ENCODE measurements at places on chromosomes 5 and 9.

DNA sequence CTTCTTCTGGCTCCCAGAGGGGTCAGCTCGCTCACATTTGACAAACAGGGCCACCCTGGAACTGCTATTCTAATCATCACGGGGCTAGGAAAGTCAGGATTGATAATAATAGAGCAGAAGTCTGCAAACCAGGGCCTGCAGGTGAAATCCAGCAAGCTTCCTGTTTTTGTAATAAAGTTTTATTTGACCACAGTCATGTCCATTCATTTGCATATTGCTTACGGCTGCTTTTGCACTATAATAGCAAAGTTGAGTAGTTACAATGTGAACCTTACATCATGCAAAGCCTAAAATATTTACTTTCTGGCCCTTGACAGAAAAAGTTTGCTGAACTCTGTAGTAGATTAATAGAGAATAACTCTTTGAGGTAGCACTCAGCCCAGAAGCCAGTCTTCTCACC, 63.2 kb upstream of the CTXN3 start:
- DNase-seq, result no peak

DNA sequence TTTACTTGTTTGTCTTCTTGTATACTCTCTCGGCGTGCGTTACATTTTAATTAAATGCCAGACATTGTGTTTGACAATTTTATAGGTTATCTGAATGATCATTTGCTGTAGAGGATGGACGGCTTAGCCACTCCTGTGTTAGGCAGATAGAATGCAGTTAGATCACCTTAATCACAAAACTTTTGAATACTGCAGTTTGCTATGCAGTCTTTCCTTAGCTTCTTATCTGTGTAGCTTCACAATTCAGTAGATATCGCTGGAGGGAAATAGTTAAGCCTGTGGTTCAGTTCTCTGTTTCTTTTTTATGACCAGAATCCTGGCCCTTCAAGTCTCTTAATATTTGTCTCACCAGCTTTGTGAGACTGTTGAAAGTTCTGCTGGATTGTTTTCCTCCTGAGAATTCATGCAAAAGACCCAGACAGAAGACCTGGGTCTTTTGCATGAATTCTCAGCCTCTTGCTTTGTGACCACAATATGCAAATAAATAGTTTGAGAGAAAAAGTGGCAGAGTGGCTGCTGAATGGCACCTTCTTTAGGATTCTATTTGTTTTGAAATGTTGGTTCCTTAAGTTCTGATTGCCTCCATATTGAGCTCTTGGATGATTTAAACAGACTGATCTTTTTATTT, 40.2 kb downstream of the RASA1 start:
- no peak for DNase-seq

DNA sequence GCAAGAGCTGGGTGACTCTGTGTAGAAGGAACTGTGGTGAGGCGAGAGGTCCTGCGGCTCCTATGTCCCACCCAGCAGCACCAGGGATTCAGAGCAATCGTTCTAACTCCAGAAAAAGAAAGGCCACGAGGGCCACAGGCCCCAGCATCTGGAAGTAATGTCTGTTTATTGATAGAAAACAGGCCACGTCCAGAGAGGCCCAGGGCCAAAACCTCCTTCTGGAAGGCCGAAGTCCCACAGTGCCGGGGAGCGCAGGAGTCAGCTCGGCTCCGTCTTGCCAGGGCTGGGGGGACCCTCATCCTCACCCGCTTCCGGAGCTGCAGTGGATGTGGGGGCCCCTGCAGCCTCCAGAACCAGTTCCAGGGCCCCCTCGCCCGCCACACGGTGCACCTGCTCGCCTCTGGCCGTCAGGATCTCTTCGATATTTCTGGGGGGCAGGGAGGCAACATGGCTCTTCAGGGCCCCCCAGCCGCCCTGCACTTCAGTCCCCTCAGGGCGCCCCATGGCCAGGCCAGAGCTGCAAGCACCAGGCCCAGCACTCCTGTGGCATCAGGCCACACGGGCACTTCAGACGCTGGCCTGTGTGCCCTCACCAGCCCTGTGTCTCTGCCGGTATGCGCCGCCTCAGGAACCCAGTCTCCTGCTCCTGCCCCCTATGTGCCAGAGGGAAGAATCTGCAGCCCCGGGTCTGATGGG, 1.6 kb downstream of the DNLZ start:
- no peak for DNase-seq

DNA sequence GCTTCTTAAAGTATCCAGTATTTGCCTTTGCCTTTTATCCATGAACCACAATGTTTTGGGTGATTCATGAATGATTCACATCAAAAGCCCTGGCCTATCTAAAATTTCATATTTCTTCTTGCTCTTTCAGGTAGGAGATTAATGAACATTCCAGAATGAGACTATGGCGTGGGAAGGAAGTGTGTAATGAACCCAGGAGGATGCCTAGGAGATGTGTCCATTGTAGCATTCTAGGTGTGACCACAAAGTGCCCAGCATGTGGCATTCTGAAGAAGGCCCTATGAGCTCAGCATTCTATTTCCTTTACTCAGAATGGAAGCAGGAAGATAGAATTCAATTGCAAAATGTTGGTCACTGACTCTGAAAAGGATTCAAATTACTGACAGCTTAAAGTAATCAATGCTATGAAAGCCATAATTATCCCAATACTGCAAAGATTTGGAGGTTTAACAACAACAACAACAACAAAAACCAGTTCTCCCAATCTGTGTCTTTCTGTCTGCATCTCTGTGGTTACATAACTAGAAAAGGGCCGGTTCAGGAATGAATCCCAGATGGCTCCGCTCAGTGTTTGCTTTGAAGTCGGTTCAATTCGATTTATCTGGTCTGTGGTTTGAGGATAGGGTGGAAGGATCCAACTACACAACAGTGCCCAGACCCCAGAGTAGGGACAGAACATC, 126.7 kb downstream of the FOXD1 start:
- DNase-seq, result peak; percentile 96

DNA sequence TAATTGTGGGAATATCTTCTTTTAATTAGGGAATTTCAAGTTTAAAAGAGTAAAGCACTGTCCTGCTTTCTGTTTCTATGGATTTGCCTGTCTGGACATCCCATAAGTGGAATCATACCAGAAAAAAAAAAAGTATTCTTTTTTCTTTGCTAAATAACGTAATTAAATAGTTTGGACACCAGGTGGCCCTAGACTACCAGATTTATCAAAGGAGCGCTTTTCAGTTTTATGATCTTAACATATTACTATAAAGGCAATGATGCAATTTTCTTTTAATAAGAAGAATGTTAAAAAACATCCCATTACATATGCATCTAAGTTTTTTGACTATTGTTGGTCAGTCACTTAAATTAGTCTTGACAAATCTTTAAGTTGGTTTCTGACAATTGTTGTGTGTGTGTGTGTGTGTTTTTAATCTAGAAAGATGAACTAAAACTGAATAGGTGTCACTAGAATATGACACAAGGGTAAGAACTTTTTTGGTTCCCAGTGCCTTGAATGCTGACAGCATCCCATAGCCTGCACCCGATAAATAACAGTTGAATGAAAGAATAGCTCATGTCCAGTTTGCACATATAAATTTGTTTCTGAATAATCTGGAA, 49.5 kb downstream of the C5orf22 start:
- DNase-seq, result peak; percentile 48

GRCh38 chr5:56848206-56848605, 32.9 kb downstream of the MAP3K1 start:
- DNase-seq, result peak; percentile 30

DNA sequence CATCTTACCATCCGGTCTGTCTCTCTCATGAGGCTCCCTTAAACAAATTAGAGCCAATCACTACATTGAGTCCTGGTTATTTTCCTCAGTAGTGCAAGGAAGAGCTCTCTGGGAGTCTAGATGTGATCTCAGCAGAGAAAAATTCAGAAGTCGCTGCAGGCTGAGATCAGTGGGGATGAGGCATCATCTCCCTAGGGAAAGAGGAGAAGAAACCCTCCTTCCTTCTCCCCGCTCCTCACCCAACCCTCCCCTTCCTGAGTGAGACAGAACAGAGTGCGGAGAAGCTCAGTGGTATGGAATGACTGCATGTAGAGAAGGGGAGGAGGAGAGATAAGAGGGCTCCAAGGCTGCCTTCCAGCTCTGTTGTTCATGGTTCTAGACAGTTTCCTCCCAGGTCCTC, 80.5 kb downstream of the PAPPA start:
- DNase-seq, result peak; percentile 100
